Osteocyte (in vitro differentiated cells): ENCODE measurements at places on chromosomes 6 and 20.

- peak; percentile 60 for DNase-seq
Measured at GRCh38 chr6:4668271-4669179, 107.7 kb upstream of the CDYL start.

DNA sequence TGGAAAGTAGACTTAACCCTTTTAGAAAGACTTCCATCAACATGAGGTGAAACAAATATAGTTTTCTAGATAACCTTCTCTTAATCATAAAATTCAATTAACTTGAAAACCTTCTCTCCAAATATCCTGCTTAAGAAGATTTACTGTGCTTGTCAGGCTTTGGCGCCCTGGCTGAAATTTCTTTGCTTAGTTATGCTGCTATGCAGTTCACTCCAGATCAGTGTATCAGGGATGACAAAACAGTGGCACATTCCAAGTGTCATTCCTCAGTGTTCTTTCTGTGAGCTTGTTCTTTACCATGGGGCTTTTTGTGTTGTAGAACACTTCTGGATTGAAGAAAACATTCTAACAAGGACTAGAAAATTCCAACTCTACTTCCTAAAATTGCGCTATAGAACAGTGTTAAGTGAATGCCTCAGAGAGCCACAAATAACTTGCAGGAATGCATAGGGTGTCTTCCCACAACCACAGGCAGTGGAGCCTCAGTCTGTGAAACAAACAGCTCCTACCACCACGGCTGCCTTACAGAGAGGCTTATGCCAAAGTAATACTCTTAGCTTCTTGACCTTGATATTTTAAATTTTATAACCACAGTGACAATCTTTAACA, 443.6 kb downstream of the CDC5L start:
- DNase-seq: no peak

DNA sequence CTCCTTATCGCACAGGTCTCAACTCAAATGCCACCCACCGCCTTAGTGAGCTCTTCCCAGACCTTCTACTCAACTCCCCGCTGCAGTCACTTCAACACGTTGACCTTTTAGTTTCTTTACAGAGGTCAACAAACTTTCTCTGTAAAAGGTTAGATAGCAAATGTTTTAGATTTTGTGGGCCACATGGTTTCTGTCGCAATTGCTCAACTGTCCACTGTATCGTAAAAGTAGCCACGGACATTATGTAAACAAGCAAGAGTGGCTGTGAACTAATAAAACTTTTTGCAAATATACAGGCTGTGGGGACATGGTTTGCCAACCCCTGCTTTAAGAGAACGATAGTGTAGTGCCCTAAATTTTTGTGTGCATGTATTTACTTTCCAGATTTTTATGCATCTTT, 247.6 kb upstream of the TSHZ2 start:
- no peak for DNase-seq

GRCh38 chr6:24064106-24064505, 61.9 kb upstream of the NRSN1 start:
- DNase-seq: no peak

DNA sequence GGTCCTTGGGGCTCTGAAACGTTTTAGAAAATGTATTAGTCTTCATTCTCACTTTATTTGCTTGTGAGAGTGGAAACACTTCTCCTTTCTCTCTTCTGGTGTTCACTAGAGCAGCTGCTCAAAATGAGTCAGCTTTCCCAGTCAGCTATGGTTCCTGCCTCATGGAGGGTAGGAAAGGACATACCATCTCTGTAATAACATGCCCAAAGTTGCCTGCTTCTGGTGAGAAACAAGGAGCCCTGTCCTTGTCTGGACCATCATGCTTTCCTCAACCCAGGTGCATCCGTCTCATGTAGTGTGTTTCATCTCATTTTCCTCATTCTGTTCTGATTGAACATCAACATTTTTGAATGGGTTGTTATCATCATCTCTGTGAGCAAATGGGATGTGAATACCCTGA, 17.1 kb upstream of the TINAG start:
- DNase-seq: no peak

DNA sequence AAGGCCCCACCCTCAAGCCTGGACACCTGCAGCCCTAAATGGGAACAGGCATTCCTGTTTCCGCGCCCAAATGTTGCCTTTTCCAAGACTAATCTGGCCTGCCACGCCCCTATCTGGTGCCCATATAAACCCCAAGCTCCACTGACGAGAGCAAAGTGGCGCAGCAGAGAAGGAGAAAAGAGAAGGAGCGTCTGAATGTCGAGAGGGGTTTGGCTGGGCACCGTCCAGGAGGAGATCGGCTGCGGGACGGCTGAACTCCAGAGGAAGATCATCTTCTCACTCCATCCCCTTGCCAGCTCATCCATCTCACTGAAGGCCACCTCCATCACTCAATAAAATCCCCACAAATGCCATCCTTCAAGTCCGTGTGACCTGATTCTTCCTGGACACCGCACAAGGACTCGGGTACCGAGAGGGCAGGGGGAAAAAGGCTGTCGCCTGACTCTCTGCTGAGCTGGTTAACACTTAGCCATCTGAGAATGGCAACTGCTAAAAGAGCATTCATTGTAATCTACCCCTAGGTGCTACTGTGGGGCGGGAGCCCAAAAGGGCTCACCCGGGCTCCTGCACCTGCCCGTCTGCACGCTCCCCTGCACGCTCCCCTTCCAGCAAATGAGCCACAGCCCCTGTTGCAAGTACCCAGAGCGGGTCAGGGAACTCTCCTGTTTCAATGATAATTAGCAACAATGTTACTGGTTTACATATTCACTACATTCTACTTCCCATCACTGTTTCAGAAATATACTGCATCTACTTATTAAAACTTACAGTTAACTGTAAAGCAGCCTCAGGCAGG, 23.5 kb downstream of the TAF4 start:
- DNase-seq: no peak

DNA sequence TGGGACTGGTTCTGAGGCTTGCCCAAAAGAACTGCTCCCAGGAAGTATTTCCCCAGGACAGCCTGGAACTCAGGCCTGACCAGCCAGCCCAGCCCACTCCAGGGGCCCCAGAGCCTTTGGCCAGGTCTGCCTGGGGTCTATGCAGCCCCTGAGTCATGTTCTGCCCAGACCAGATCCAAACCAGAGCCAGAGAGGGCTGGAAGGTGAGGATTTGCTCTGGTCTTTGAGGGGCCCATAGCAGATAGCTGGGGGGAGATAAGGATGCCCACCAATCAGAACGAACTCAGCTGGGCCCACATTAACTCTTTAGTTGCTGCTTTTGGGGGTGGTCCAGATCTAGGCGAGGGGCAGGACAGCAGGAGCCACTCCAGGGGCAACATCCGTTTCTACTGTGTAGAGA, 16.8 kb downstream of the C6orf132 start:
- DNase-seq: no peak

DNA sequence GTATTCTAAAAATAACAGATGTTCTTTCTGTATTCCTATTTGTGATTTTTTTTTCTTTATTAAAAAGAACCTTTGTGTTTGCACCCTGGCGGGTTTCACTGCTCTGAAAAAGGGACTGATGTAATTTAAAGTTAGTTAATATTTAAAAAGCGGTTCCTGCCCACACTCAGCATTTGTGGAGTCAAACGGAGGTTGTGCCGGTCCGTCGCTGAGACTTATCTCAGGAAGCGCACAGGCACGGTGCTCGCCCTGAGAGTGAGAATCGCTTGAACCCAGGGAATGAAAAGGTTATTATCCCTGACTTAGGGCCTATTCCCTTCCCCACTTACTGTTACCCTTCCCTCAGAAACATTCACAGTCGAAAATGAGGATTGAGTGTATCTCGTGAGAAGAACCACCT, 366.7 kb downstream of the THBS2 start:
- DNase-seq: no peak

- no peak for DNase-seq
Measured at GRCh38 chr20:44123874-44124535, 63.0 kb downstream of the JPH2 start.

- DNase-seq: no peak
Measured at GRCh38 chr6:138844192-138844591, 48.3 kb downstream of the ECT2L start.

DNA sequence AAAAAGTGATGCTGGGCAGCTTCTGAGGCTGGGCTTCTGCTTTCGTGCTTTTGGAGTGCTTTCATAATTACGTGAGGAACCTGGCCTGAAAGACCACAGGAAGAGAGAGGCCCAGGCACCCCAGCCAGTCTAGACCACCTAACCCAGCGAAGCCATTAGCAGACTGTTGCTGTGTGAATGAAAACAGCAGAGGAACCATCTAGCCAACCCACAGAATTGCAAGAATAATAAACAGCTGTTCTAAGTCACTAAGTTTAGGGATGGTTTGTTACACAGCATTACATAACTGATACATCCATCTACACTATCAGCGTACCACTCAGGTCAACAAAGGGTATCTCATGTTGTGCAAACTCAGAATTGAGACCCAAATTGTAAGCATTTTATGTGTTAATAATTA, 34.5 kb downstream of the FGD2 start:
- no peak for DNase-seq
